Fibroblast of skin of right biceps (primary cell): ENCODE measurements at places on chromosomes 7 and 10.

- DNase-seq, result no peak
These were observed 94.0 kb downstream of the CYTH3 start for GRCh38 chr7:6178298-6179029.

GRCh38 chr10:71603150-71603549, 116.4 kb downstream of the C10orf105 start:
- no peak for DNase-seq

DNA sequence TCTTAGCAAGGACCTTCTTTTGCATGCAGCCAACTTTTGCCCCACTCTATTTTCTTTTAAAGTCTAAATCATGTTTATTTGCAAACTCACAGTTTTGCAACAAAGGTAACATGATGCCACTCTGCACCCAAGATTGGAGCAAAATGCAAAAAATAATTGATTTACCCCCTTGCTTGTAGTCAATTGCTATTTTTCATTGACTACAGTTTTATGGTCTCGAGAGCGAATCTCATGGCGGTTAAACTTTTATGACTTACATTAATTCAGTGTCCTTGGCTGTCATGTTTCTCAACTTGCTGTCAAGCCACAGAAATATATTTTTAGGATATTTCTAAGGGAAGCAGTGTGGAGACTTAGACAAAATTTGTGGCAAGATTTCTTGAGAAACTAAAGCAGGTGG, 110.0 kb upstream of the JCAD start:
- DNase-seq, result no peak

GRCh38 chr10:44640429-44640828, 255.5 kb upstream of the CXCL12 start:
- no peak for DNase-seq

- DNase-seq, result no peak
These were observed 261.5 kb downstream of the SNX10 start for GRCh38 chr7:26553128-26553527.

DNA sequence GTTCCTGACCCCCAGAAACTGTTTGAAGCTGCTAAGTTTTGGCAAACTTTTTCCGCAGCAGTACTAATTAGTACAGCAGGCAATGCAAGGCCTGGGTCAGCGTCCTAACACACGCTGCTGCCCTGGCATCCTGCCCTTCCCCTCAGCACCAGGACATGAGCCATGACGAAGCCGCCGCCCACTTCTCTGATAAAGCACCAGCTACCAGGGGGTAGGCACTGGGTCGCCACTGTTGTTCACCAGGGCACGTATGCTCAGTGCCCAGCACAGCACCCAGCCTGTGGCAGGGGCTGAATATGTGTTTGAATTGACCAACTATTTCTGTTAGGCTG, 59.5 kb downstream of the CHST15 start:
- DNase-seq, result no peak

DNA sequence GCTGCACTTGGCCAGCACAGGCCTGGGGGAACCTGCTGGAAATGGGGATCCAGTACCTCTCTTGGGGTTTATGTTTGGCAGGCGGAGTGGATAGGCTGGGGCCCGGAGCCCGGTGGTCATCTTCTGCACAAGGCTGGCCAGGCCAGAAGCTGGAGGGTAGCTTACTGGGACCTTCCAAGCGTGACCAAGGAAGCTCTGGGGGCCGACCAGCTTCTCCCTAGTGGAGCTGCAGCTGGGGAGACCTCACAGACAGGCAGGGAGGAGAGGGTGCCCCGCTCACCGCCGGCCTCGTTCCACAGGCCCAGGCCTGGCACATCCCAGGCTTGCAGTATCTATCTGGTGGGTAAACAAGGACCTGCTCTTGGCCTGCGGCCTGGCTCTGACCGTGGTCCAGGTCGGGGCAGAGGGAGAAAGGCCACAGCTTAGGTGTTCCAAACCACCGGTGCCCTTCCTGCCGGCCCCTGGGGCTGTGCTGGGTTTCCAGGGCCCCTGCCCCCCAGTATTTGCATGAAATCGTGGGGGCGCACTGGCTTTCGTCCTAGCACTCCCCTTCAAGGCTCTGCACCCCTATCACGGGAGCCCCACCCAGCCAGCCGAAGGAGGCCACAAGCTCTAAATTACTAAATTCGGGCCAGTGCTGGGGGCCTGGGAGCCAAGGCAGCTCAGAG, 1.5 kb upstream of the ELFN1 start:
- DNase-seq, result no peak

DNA sequence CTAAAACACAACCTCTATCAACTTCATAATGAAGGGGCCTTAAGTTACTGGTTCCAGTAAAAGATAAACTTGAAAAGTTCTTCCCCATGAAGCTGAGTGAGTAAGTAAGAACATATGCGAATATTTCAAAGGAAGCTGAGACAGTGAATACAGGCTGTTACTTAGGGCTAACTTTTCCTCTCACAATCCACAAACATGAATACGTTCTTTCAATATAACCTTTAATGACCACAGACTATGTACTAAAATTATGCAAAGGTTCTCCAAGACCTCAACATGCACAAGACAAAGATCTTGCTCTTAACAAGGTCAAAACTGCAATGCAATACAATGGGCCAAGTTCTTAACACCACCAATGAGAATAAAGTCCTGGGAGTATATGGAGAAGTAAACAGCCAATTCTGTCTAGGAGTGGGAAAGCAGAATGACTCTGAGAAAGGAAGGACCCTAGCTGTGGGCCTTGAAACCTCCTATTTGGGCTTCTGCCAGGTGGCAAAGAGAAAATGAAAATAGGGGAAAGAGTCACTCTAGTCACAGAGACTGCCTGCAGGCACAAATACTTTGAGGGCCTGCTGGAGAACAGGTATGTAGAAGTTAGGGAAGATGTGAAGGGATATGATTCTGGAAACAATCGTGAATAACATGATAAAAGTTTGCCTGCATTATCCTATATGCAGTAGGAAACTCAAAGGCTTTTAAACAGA, 43.7 kb downstream of the OSBPL3 start:
- DNase-seq, result peak; percentile 34

DNA sequence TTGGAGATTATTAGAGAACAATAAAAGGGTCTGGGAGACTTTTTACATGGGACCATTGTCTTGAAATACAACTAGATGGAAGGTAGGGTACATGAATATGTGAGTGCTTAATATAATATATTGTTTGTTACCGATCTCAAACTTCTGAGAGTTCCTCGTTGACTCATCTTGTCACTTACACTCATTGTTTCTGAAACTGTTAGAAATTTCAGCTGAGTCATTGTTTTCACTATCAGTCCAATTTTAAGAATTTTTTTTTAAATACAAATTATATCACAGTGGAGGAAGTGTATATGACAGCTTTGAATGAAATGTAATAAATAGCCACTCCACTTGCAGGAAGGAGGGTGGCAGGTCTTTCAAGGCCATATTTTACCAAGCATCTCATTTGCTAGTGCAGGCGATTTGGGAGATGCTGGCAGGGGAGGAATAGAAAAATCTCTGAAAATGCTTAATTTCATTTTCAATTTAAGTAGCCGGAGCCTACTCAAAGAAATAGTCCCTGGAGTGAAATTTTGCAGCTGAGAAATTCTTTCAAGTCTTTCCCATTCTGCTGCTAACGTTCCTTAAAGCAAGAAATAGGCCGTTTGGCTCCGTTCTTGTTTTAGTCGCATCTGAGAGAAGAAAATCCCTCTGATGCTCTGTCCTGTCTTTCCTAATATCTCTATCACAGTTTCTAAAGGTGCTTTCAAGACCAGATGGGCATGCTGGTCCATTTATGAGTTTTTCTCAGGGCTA, 1404.2 kb upstream of the CELF2 start:
- peak; percentile 28 for DNase-seq

GRCh38 chr7:139886206-139886605, 57.1 kb downstream of the TBXAS1 start:
- peak; percentile 32 for DNase-seq

DNA sequence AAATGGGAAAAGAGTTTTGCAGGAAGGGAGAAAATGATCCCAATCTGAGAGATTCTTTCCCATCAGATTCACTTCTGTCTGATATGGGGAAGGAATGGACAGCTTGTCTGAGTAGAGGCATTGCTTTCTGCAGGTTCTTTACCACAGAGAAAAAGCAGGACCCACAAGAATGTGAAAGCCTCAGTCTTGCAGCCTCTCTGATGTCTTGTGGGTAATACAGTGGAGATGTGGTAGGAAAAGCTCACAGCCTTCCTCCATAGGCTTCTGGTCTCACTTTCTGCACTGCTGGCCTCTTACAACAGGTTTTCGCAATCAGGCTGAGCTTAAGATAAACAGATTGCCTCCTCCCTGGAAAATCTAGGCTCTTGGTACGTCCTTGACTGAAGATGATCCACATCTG, 551 bp downstream of the IFIT1 start:
- peak; percentile 79 for DNase-seq

GRCh38 chr7:149741629-149742028, 31.8 kb downstream of the ZNF467 start:
- peak; percentile 12 for DNase-seq

GRCh38 chr7:27160145-27160545, 3.7 kb upstream of the HOXA7 start:
- no peak for DNase-seq

DNA sequence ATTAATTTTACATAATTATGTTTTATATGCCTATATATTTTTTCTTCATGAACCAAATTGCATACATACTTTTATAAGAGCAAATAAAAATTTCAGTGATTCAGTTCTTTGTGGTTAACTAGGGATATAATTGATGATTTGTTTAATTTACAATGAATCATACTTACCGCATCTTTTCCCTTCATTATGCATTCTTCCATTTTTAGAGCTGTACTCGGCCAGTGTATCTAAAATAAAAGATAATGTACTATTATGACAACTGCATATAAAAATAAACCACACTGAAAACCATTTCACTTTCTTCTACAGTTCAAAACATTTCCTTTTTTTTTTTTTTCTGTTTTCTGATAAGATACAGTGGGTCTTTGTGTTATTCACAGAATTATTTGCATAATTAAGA, 179.9 kb downstream of the SEMA3E start:
- DNase-seq, result peak; percentile 83

DNA sequence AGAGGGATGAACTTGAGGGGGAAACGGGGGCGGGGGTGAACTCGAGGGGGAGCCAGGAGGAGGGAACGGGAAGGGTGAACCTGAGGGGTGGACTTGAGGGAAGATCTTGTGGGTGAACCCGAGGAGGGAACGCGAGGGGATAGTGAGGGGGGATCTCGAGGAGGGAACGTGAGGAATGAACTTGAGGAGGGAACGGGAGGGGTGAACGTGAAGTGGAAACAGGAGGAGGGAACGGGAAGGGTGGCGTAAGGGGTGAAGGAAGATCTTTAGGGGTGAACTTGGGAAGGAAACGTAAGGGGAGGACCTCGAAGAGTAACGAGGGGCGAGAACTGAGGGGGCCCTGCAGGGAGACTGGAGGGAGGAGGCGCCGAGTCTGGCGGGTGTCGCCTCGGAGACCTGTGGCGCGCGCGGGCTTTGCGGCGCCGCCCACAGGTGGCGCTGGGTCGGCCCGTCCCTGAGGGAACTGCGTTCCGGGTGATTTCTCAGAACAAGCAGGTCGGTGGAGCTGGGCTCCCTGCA, 651 bp downstream of the MYO3A start:
- DNase-seq, result no peak

- DNase-seq, result no peak
These were observed 158.9 kb upstream of the AGR3 start for GRCh38 chr7:17040716-17041115.

DNA sequence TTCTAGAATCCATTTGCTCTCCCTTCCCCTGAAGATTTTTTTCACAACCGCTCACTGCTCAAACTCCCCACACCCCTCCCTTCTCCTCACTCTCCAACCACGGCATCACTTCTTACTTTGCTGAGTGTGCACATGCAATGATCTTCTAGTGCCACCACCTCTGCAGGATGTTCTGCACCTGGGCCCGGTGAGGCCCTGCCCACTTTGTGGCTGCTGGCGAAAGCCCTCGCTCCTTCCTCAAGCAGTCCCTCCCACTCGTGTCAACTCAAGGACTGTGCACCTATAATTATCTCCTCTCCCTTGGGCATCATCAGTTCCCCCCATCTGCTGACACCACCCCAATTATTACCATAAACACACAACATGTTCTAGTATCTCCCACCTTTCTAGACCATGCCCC, 91.0 kb upstream of the LANCL2 start:
- DNase-seq, result no peak

DNA sequence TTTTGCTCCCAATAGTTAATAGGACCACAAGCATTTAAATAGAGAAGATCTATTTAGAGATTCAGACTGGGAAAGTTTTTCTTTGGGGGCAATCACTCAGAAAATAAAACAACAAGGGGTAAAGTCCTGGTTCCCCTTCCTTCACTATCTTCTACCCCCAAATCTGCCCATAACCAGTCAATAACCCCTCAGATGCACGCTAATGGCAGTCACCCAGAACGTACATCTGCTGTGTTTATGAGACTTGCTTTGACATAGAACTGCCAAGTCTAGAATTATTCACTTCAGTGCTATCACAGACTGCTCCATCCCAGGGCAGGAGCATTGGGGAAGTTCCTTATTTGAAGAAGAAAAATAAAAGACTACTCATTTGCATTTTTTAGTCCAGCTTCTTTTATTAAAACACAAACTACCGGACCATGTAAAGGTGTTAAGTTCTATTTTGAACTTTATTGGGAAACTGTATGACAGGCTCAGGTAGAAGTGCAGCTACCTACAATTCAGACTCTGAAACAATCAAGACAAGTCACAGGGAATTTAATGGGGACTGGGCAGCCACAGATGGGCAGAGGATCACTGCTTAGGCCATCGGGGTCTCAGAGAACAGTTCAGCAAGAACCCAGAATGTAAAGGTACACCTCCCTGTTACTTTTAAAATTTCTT, 38.4 kb downstream of the ANK3 start:
- DNase-seq, result no peak

- DNase-seq, result peak; percentile 22
These were observed 4.3 kb upstream of the LIPF start for GRCh38 chr10:88659725-88660597.

GRCh38 chr7:27172823-27173510, 1.2 kb downstream of the HOXA10 start:
- peak; percentile 76 for DNase-seq

DNA sequence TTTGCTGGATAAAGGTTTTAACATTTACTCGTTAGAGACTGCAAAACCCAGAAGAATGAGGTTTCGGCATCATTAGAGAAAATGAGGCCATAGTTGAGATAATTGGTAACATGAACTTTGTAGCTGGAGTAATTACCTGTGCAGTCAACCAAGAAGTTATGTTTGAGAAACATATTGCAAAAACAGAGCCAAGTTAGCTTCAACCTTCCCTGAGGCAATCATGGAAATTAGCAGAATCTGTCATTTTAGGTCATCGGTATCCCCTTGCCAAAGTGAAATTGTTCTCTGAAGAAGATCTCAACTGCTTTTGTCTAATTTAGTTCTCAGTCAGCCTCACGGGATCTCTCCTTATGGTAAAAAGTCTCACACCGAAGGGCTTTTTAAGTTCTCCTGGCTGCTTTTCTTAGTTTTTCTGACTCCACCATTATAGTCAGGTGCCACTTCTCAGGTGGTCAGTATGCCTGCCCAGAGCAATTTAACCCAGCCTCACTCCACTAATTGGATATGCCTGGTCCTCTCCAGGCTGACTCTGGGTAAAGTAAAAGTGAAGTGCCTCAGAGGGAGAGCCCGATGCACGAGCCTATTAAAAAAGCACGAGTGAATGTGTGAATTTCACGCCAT, 52.5 kb downstream of the NRCAM start:
- DNase-seq, result no peak

GRCh38 chr7:42774436-42774835, 137.4 kb downstream of the C7orf25 start:
- DNase-seq, result no peak

- DNase-seq, result no peak
These were observed 28.4 kb upstream of the FAM204A start for GRCh38 chr10:118370499-118370898.
